Smooth muscle cell of the coronary artery (primary cell): ENCODE measurements at places on chromosomes 2 and 18. TPM values are rescaled to one million over a fixed set of nuclear protein-coding genes. Genes with fewer than 3 reads are reported as not detected.

The DCC gene
- total RNA-seq = not detected in 2 replicates

The RPRD1A gene
- 17.7 and 46.5 TPM in 2 replicates for total RNA-seq

The TRIM54 gene
- total RNA-seq = not detected in 2 replicates

The NT5C1B gene
- not detected in 2 replicates for total RNA-seq

The MERTK gene
- total RNA-seq = 0.23 and 0.90 TPM in 2 replicates

The SCYGR4 gene
- under 0.01 TPM in 1 of 2 replicates, not detected in the other for total RNA-seq

The KIAA2012 gene
- total RNA-seq = under 0.01 TPM in 1 of 2 replicates, not detected in the other

The PLCL1 gene
- total RNA-seq = 2.5 and 15.6 TPM in 2 replicates

The CPLX4 gene
- total RNA-seq = not detected in 2 replicates

The NEU4 gene
- not detected in 2 replicates for total RNA-seq

The EGR4 gene
- not detected in 2 replicates for total RNA-seq

The CDK15 gene
- 0.08 and 0.23 TPM in 2 replicates for total RNA-seq

The GULP1 gene
- total RNA-seq = 4.1 and 17.1 TPM in 2 replicates

The ERMN gene
- not detected in 2 replicates for total RNA-seq

The TGFA gene
- total RNA-seq = 1.7 TPM in 1 of 2 replicates, not detected in the other

The PLEK gene
- 0.08 TPM in 1 of 2 replicates, not detected in the other for total RNA-seq
